Globus pallidus (tissue), 1 donor: ENCODE measurements at places on chromosomes 7 and 10.

- DNase-seq, result no peak
These were observed 82.8 kb upstream of the COL13A1 start for GRCh38 chr10:69718951-69719350.

- no peak for DNase-seq
These were observed 520 bp downstream of the NPC1L1 start for GRCh38 chr7:44540592-44541027.

DNA sequence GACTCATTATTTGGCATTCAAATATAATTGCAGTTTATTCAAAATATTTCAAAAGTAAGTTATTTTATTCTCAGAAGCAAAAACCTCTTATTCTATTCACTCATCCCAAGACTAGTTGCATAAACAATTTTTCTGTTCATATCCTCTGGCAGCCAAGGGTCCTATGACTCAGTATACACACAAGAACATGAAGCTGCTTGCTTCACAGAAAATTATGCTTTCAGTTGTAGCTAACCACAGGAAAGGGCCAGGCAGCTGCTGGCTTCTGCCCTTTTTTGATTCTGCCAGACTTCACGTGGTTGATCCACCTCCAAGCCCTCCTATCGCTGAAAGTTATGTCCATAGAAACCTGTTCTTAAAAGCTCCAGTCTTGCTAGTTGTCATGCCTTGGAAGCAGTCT lies 108.8 kb downstream of the ABCA13 start:
- no peak for DNase-seq

GRCh38 chr10:75977139-75977538 lies 545.7 kb downstream of the LRMDA start:
- no peak for DNase-seq

GRCh38 chr10:8325024-8325980 lies 270.8 kb downstream of the GATA3 start:
- DNase-seq, result no peak
